ENCODE measurements at places on chromosomes 7 and 10. TPM values are rescaled to one million over a fixed set of nuclear protein-coding genes. Genes with fewer than 3 reads are reported as not detected.
A peak's percentile ranks its signal among the peaks of the same experiment; 100 is the strongest.

- DNase-seq: no peak
These were observed 19.6 kb downstream of the PLCE1 start for GRCh38 chr10:94013331-94013760.

- DNase-seq: no peak
These were observed 476.9 kb downstream of the TCERG1L start for GRCh38 chr10:130834573-130834972.

DNA sequence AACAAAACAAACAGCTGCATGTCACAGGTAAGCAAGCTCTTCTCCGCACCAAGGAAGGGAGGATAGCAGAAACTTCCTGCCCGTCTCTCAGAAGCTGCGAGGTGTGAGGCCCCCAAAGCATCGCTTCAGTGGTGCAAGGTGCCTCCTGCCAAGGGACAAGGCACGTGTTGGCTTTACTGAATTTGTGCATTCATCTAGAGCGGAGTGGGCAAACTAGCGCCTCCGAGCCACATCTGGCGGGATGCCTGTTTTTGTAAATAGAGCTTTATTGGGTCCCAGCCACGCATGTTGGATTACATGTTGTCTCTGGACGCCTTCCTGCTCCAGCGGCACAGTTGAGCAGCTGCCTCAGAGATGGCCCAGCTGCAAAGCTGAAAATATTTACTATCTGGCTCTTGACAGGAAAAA lies 27.7 kb downstream of the PHYH start:
- DNase-seq: no peak

DNA sequence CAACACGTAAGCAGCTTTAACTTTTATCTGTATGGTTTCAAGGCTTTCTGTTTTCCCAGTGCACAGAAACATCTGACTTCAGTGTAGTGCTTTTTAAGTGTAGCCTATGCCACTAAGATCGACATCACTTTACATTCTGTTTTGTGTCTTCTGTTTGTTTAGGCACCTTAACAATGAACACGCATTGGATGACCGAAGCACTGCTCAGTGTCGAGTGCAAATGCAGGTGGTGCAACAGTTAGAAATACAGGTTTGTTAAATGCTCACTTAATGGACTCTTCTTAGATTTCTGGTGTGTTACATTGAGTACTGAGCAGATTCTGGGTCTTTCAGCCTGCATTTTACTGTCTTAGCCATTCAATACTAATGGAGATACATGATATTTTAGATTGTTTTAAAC lies 237.4 kb downstream of the FOXP2 start:
- no peak for DNase-seq

GRCh38 chr10:120095875-120096274 lies 203.3 kb downstream of the SEC23IP start:
- no peak for DNase-seq

NPM3 gene
- total RNA-seq: 13.4 TPM

- DNase-seq: no peak
These were observed 14.1 kb upstream of the DDIT4 start for GRCh38 chr10:72259491-72260238.

DNA sequence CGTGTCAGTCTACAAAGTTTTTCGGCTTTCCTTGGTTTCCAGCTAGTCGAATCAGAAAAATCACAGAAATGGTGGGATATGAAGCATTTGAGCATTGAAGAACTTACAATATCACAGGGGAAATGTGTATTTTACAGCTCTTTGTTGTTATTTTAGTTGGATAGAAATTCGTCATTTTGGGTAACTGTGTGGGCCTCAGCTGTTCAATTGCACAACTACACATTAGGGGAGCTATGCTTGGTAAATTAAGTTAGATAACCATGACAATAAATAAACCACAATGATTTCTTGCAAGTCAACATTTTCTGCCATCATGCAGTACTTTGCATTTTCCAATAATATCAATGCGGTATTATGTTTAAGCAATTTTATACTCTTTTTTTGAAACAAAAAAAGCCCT lies 80.4 kb upstream of the ANK3 start:
- DNase-seq: no peak

- peak; percentile 67 for DNase-seq
These were observed 191.5 kb downstream of the PHTF2 start for GRCh38 chr7:77989981-77990566.

TMEM229A gene
- 11.4 TPM for total RNA-seq

- DNase-seq: peak; percentile 41
These were observed 338.1 kb downstream of the DNAJB6 start for GRCh38 chr7:157674715-157675426.

- DNase-seq: no peak
These were observed 1.2 kb downstream of the MNX1 start for GRCh38 chr7:157009170-157009777.

NAPEPLD gene
- 70.7 TPM for total RNA-seq

SUN3 gene
- not detected for total RNA-seq

GRCh38 chr10:12921163-12921562 lies 80.3 kb downstream of the CCDC3 start:
- no peak for DNase-seq

DNA sequence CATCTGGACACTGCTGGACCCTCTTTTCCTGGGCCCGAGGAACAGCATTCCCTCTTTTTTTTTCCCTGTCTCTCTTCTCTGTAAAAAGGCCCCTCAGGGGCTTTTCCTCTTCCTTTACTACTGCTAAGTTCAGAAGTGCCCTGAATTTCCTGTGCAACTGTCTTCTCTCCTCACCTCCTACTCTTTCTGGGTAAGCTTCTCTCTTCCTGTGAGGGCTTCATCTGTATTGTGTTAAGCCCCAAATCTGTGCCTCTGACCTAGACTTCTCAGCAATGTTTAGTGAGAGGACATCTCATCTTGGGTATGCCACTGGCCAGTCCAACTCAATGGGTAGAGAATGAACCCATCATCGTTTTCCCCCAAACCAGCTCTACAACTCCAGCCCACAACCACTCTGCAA lies 174.2 kb downstream of the PTEN start:
- no peak for DNase-seq

NPC1L1 gene
- total RNA-seq: 0.67 TPM

GRCh38 chr10:78563314-78563713 lies 505.5 kb upstream of the ZMIZ1 start:
- DNase-seq: no peak

- no peak for DNase-seq
These were observed 1.5 kb downstream of the LIPK start for GRCh38 chr10:88707429-88708155.

DNA sequence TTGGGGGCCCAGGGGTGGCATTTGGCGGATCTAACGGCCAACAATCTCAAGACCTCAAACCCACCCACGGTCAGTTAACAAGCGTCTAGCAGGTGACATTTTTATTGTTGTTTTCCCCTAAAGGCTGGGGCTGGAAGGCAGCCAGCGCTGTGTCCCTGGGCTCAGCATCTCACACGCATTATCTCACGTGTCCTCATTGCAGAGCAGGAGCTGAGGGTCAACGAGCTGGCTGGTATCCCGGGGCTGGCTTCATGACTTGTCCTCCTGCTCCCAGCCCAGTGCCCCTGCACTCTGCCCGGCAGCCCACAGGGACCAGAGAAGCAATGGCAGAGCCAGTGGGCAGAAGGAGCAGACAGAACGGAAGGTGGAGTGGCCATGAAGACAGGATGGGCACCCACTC lies 54.4 kb upstream of the TMEM273 start:
- no peak for DNase-seq

CD36 gene
- total RNA-seq: 25.5 TPM

DNA sequence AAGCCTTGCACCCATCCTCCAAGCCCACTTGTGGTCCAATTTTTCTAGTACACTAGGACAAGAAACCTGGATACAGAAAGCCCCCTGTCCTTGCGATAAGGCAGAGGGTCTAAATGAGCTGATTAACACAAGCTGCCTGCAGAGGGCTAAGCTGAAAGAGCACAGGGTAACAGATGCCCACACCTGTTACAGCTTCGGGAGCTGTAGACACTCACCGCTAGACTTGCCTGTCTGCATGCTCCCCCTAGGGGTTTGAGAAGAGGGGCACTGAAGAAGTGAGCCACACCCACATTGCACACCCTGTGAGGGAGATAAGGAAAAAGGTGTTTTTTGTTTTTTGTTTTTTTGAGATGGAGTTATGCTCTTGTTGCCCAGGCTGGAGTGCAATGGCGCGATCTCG lies 386.5 kb upstream of the AUTS2 start:
- no peak for DNase-seq

DNA sequence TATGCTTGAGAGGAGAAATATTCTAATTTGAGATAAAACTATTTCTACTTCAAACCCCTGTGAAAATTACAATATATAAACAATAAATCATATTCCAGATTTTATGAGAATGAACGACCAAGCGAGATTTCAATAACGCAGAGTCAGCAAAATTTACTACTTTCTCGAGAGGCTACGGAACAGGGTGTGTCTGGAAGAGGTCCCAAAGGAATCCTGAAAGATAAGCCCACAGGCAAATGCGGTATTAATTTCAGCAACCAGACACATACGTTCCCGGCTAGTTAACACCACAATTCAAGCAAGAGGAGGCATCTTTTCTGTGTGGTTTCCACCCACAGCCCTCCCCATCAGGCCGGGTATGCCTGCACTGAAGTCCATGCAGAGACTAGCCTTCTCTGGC lies 26.4 kb downstream of the BEND7 start:
- DNase-seq: no peak

- no peak for DNase-seq
These were observed 4.3 kb downstream of the TLX1 start for GRCh38 chr10:101135141-101136006.

DNA sequence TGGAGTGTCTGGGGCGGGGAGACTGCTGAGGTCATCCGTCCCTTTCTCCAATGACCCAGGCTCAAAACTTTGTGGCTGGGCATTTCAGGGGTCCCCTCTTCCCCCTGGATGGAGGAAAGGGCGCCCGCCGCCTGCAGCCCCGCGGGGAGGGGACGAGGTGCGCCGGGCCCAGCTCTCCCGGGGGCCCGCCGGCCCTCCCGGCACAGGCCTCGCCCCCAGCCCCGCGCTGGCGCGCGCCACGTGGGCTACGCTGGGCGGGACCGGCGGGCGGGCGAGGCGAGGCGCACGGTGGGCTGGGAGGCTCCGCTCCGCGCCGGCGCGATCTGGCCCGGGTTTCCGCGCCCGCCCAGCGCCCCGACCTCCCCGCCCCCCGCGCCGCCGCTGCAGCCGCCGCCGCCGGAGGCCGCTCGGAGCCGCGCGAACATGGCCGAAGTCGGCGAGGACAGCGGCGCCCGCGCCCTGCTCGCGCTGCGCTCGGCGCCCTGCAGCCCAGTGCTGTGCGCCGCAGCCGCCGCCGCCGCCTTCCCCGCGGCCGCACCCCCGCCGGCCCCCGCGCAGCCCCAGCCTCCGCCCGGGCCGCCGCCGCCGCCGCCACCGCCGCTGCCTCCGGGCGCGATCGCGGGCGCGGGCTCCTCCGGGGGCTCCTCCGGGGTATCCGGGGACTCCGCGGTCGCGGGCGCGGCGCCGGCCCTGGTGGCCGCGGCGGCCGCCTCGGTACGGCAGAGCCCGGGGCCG lies at the start of gene FOXK1:
FOXK1 (plus strand) TSS at position 410 of the 735 bp plus-strand sequence; CDS start at position 424, 14 bp downstream.
- peak; percentile 62 for DNase-seq

SUGCT gene
- 8.9 TPM for total RNA-seq

DNA sequence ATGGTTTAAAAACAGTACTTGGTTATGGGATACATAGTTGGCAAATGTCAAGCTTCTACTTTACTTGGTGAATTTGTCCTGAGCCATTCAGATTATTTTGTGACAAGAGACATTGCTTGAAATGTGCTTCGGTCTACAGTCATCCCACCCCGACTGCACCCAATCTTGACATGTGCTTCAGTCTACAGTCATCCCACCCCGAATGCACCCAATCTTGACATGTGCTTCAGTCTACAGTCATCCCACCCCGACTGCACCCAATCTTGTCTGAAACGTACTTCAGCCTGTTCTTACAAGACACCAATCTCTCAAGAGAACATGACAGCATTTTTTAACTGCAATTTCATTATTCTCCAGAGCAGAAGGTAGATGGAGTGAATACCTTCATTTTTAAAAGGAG lies 47.8 kb downstream of the PRKCQ start:
- DNase-seq: no peak

DNA sequence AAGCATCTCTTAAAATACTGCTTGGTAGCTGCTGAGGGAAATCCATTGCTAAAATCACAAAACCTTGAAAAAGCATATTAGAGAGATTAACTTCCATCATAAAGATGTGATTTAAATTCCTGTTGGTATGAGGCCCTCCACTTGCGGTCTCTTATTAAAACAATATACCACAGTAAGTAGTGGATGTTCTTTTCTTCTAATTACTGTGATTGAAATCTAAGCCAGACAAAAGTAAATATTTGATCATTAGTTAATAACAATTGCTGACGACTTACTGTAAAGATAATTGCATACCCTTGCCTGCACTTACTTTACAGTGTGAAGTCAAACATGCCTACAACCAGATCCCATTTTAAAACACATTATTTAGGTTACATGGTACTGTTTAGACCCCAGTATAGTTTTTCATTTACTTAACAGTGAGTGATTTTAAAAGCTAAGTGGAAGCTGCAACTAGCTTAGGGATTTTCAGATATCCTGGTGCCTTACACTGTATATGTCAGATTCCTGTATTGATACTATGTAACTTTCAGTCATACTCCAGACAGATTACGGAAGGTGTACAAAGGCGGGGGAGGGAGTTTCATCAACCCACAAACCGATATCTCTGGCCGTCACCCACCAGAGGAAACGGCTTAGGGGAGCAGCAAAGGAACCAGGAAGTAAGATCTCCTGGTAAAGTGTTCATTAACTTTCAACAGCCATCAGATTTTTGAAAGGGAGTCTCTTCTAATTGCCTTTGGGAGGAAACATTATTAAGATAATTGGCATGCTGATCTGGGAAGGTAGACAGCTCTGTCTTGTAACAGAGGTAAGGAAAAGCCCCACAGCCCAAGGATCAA lies 986 bp downstream of the NRP1 start:
- peak; percentile 50 for DNase-seq

SPACDR gene
- not detected for total RNA-seq

DNA sequence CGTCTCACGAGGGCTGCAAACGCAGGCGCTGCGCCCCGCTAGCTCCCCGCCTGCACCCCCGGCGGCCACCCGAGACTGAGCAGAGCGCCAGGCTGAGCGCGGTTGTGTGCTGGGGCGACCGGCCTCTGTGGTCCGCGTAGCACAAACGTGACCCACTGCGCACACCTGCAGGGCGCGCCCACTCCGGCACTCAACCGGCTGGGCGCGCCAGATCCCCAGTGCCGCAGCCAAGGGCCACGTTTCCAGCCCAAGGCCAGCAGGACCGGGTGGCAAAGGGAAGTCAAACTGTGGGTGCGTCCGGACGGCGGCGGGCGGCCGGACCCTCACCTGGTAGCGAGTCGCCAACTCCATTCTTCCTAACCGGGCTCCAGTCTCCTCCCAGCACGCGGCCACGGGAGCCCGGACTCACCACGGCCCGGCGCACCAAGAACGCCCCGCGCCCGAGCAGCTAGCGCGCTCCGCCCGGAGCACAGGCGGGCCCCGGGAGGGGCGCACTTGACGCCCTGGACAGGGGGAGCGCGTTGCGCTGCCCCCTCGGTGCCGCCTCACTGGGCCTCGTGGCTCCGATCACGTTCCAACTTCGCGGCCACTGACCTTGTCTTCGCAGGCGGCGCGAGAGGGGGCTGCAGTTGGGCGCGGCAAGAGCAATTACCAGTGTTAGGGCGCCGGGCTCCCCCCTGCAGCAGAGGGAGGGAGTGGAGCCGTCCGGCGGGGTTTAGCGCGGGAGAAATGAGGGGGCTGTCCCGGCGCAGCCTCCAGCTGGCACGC lies at the start of gene CDCA7L:
CDCA7L (minus strand) TSS at position 446 of the 768 bp plus-strand sequence; CDS start at position 351, 95 bp downstream.
- peak; percentile 81 for DNase-seq
